ENCODE measurements at places on chromosomes 7 and 10. TPM values are rescaled to one million over a fixed set of nuclear protein-coding genes. Genes with fewer than 3 reads are reported as not detected.

Gene SUN3
- not detected for total RNA-seq

Gene ACTR3C
- total RNA-seq: 2.9 TPM

Gene PPP1R9A
- 22.6 TPM for total RNA-seq

Gene CAV1
- 300 TPM for total RNA-seq

Gene CLCN1
- 0.08 TPM for total RNA-seq

Gene CYP3A7
- total RNA-seq: not detected

Gene FEZF1
- not detected for total RNA-seq

All from Right ventricle myocardium superior (tissue), 1 donor.